Heart right ventricle (tissue), 16 donors: ENCODE measurements at places on chromosomes 6 and 20. TPM values are rescaled to one million over a fixed set of nuclear protein-coding genes. Genes with fewer than 3 reads are reported as not detected.

- DNase-seq: no peak
Measured at GRCh38 chr6:16852671-16853070, 91.4 kb upstream of the ATXN1 start.

GRCh38 chr6:153192943-153193885 is 62.1 kb upstream of the RGS17 start:
- DNase-seq: no peak

GRCh38 chr6:158816803-158817727 is 2.1 kb downstream of the EZR start:
- DNase-seq: peak; percentile 62

- no peak for DNase-seq
Measured at GRCh38 chr20:54473340-54473739, 2.1 kb upstream of the DOK5 start.

- DNase-seq: peak; percentile 62
Measured at GRCh38 chr6:111573892-111574797, 31.5 kb downstream of the TRAF3IP2 start.

DNA sequence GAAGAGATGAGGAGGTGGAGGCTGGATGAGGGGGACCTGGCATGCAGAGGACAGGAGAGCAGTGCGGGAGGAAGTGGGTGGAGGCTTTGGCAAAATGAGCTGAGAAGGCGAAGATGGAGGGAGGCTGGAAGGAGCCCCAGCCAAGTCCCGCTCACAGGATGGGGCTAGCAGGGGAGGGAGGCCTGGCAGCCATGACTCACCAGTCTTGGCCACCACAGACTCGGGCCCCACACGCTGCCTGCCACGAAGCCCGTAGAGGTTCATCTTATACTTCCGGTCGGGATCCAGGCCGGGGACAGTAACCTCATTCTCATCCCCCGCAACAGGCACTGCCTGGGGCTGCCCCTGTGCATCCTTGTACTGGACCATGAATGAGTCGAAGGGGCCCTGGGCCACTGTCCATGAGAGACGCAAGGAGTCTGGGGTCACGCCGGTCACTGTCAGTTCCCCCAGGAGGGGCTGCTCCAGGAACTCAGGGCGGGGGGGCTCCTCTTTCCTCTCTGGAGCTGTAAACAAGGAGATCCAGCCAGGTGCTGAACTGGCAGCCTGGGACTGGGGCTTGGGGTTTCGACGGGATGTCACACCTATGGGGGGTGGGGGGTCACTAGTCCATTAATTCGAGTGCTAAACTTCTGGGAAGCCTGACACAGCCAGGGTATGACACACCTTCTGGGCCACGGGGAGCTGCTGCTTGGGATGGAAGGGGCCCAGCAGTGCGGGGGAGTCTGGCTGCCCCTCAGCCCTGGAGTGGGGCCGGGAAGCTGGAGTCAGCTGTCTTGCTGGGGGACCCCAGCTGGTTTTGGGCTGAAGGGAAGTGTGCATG is 27.8 kb downstream of the TNXB start:
- DNase-seq: peak; percentile 64

GRCh38 chr20:14599613-14600012 is 262.2 kb upstream of the FLRT3 start:
- no peak for DNase-seq

GRCh38 chr6:133680994-133681393 is 207.9 kb upstream of the TCF21 start:
- DNase-seq: no peak

- no peak for DNase-seq
Measured at GRCh38 chr6:52231406-52232127, 12.7 kb downstream of the IL17F start.

- DNase-seq: no peak
Measured at GRCh38 chr6:167892835-167893815, 66.4 kb downstream of the AFDN start.

DNA sequence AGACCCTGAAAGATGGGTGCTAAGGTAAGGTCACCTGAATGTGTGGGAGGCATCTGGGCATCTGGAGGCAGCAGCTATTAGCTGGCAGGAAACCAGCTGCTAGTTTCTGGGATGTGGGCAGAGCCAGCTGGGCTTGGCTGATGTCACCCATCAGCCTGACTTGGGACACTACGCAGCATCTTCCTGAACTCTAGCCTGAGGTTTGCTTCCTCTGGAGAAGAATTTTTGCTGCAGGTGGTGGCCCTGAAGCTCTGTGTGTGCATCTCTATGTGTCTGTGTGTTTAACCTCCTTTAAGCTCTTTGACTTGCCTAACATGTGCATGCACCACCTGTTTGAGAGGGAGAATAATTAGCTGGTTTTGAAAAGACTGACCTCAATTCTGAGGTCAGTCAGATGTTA is 465.1 kb upstream of the CHD6 start:
- DNase-seq: no peak

DNA sequence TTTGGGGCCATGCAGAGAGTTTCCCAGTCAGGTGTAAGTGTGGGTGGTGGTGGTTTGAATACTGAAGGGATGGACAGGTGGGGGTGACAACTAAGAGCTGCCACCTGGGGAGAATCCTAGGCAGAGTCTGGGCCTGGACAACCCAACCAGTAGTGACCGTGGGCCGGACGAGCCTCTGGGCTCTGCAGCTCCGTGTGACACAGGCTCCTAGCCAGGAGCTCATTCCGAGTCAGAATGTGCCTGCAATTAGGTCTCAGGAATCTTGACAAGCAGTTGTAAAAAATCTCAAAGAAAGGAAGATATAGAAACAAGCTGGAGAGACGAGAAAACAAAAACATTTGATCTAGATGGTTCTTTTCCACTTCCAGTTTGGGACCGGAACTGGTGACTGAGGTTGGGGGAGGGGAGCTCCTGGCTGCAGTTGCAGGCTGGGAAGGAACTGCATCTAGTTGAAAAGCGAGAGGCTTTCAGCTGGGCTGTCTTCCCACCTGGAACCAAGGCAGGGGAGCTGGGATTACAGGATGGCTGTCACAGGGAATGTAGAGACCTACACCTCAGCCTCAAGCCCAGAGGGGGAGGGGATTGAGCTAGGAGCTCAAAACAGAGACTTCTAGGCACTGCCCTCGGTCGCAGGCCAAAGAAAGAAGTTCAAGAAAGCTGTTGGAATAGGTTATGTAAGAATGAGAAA is 156.9 kb downstream of the PAX1 start:
- DNase-seq: no peak

DNA sequence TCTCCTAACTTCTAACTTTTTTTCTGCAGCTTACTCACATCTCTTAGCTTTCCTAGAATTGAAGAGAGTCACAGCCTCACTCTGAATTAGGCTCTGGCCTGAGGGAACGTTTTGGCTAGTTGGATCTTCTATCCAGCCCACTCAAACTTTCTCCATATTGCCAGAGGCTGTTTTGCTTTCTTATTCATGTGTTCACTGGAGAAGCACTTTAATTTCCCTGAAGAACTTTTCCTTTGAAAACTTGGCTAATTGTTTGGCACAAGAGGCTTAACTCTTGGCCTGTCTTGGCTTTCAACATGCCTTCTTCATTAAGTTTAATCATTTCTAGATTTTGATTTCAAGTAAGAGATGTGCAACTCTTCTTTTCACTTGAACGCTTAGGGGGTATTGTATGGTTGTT is 138.2 kb upstream of the PLCB4 start:
- no peak for DNase-seq

The SOBP gene
- 25.1 TPM for total RNA-seq

The DDO gene
- total RNA-seq: 27.6 TPM

The TSPYL1 gene
- total RNA-seq: 135 TPM
